ENCODE measurements at places on chromosomes 7 and 10.

- DNase-seq: no peak
These were observed 13.4 kb downstream of the EGFR start for GRCh38 chr7:55032069-55032699.

DNA sequence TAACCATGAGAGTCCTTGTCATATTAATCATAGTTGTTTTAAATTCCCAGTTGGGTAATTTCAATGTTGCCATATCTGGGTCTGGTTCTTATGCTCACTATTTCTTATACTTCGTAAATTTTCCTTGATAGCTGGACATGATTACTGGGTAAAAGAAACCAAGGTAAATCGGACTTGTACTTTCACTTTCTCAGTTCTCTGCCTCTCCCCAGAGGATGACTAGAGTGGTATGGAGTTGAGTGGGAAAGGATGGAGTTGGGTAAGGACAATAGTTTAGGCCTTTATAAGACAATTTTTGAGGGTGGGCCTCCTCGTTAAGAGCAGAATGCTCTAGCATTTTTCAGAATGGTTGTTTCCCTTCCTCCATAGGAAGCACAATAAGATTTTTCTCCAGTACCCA is 106.1 kb downstream of the CRPPA start:
- DNase-seq: no peak

DNA sequence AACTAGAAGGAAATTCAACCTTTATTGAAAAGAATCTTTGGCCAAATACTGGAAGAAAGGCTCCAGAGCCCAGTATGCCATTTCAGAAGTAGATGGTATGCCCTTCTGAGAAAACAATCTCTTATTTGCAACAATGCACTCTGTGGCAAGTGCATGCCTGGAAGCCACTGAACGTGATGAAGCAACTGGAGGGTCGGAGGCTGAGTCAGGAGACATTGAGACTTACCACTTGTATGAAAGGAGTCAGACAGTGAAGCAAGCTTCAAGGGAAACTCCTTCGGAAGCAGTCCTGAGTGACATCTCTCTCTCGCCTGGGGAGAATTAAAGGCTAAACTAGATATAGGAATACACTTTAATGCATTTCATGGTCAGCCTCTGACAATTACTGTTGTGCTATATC is 353.7 kb downstream of the NRG3 start:
- no peak for DNase-seq

DNA sequence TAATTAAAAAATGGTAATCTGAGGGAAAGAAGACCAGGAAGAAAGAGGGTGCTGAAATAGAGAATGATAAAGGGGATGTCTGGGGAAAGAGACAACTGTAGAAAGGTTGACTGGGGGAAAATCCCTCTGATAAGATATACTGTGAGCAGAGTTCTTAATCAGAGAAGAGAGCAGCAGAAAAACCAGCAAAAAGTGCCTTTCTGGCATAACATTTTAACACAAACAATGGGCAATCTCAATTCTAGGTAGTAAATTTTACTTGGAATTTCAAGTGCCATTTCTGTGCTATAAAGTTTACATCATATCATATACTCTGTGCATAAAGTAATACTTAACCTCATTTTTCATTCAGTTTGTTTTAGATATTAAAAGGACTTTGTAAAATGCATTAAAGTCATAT is 251.9 kb upstream of the HGF start:
- no peak for DNase-seq

DNA sequence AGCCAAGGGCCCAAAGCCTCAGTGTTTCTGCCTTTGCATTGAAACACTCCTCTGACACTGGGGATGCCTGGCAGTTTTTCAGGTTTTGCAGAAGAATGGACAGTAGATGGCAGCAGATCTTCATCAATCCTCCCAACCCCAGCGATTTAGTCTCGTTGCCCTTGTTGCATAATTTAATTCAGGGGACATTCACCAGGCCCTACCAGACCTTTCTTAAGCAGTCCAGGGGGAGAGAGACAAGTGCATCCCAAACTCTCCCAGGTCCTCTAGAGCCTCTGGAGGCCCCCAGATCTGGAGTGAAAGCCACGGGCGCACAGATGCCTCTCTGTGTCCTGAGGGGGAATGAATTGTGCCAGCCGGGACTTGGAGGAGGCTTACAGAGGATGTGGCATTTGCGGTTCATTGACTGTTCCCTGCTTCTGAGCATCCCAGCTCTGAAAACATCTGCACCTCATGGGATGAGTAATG is 29.6 kb downstream of the MINDY4 start:
- peak; percentile 84 for DNase-seq

GRCh38 chr10:21728618-21729017 is 194.6 kb downstream of the MLLT10 start:
- DNase-seq: no peak

DNA sequence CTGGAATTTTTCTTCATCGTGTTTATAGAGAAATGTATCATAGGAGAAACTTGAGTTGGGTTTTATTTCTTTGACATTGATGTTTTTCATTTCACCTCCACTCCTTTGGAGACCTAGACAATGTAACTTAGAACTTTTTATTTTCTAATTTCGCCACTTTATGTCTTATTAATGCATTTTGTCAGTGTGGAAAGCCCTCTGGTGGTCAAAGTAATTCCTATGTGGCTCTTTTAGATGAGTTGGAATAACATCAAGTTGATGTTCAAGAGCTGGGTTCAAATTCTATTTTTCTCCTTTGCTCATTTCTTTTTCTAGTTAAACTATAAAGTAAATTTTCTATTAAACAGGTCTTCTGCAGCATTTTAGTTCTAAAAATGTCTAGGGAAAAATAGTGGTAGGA is 478.6 kb downstream of the LRMDA start:
- DNase-seq: peak; percentile 34

GRCh38 chr7:70634610-70635068 is 497.3 kb upstream of the GALNT17 start:
- DNase-seq: no peak

- no peak for DNase-seq
These were observed 80.7 kb upstream of the DUSP5 start for GRCh38 chr10:110416776-110417711.

DNA sequence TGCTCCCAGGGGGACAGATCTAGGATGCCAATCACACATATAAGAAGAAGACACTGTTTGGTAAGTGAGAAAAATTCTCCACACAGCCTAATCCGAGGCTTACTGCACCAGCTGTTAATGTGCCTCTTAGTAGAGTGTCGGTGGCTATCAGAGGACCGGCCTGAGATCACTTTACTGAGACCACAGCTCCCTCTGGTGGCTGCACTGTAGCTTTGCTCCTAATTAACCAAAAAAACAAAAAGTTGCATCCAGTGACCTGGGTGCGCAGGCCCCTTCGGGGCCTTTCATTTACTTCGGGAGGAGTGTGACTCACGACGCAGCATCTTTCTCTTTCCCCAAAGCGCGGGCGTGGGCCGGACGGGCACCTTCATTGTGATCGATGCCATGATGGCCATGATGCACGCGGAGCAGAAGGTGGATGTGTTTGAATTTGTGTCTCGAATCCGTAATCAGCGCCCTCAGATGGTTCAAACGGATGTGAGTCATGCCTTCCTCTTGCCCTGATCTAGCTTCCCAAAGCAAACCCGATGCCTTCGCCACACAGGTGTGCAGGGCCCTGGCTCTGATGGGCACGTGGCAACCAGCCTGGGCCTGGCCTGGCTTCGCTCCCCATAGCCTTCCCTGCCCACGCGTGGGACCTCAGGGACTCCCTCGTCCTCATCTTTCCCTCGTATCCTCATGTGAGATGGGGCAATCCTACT is 56.7 kb downstream of the MKI67 start:
- DNase-seq: peak; percentile 76

- no peak for DNase-seq
These were observed 135.2 kb upstream of the UNC5B start for GRCh38 chr10:71077143-71077581.

- no peak for DNase-seq
These were observed 5.8 kb upstream of the IFRD1 start for GRCh38 chr7:112444505-112444904.

DNA sequence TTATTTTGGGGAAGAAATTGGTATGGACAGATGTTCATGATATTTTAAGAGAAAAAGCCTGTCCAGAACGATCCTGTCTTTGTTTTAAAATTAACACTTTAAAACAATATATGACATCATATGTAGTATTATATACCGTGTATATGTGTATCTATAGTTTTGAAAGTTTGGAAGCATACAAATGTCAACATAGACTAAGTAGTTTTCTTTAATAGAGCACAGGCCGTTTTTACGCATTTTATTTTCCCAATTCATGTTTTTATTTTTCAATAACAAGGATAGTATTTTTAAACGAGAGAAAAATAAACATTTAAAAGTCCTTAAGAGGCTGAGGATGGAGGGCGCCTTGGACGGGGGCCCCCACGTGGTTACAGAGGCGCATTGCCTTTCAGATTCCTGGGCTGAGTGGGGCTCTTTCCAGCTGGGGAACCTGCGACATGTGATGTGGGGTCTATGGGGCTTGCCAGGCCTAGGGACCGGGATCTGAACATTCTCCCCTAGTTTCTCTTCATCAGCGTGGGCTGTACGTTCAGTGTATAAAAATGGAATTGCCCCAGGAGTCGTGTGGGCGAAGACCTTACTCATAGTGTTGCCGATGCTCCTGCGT is 127.8 kb upstream of the ZNF746 start:
- DNase-seq: peak; percentile 58

DNA sequence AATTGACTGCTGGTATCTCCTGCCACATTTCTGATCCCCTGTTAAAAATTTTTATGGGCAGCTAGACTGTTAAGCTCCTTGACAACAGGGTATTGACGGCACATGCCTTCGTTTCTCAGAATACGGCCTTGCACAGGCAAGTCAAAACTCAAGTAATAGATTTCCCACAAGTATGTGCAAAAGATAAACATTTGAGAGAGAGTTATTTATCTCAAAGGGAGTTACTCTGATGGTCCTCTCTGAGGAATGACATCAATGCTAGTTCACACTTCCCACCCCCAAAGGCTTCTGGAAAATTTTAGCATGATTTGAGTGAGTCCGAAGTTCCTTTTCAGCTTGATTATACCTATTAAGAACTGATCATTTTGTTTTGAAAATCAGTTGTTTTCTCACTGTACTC is 71.9 kb downstream of the JCAD start:
- DNase-seq: no peak

DNA sequence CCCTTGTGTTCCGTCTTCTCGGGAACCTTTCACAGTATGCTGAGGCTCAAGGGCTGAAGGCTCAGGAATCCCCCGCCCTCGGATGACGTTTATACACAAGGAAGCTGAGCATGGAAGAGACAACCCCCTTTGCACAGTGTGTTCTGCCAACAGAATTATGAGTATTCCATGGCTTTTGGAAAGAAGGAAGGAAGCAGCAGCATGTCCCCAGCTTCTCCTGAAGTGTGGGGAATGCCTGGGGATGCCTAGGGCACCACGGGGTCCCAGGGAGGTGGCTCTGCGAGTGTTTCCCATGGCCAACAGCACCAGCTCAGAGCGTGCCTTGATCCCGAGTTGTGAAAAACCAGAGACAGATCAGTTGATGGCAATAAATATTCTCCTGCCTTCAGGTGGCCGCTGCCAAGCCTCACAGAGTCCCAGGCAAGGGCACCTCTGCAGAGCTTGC is 88.8 kb upstream of the DDC start:
- DNase-seq: peak; percentile 16

DNA sequence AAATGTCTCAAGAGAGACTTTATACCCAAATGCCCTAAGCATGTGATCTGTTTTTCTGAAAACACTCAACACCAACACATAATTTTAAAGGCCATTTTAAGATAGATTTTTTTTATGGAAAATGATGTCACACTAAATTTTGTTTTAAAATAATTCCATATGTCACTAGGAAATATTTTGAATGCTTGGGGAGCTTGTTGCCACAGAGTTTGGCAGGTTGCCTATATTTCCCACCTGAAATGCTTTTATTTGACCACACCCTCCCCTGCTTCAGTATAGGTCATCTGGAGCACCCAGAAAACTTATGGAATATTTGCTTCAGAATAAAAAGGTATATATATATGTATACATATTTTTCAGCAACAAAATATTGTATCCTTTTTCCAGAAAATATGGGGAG is 180.0 kb upstream of the ANK3 start:
- no peak for DNase-seq

- DNase-seq: peak; percentile 57
These were observed 90.2 kb downstream of the IPMK start for GRCh38 chr10:58177362-58177947.

DNA sequence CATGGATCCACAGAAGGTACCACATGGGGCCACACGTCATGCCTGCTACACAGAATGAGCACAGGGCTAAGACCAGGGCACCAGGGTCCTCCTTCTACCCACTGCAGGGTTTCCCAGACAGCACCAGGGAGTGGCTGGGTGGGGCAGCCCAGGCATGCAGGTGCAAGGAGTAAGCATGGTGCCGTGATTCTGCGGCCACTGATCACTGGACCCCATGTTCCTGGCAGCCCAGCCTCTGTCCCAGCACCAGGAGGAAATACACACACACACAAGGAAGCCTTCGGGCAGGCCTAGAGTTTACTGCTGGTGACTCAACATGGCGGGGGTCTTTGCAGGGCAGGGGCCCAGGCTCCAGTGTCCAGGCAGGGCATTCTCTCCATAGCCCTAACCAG is 13.9 kb downstream of the ATP6V1F start:
- DNase-seq: no peak

Data from pons (tissue), 1 donor.